ENCODE measurements at places on chromosomes 7 and 10. TPM values are rescaled to one million over a fixed set of nuclear protein-coding genes. Genes with fewer than 3 reads are reported as not detected.

TMEM130 gene
- total RNA-seq = 0.57 TPM

- no peak for DNase-seq
Measured at GRCh38 chr10:101545898-101546297, 42.2 kb downstream of the POLL start.

GRCh38 chr7:94602181-94602580 lies 53.8 kb downstream of the SGCE start:
- DNase-seq = no peak

DNA sequence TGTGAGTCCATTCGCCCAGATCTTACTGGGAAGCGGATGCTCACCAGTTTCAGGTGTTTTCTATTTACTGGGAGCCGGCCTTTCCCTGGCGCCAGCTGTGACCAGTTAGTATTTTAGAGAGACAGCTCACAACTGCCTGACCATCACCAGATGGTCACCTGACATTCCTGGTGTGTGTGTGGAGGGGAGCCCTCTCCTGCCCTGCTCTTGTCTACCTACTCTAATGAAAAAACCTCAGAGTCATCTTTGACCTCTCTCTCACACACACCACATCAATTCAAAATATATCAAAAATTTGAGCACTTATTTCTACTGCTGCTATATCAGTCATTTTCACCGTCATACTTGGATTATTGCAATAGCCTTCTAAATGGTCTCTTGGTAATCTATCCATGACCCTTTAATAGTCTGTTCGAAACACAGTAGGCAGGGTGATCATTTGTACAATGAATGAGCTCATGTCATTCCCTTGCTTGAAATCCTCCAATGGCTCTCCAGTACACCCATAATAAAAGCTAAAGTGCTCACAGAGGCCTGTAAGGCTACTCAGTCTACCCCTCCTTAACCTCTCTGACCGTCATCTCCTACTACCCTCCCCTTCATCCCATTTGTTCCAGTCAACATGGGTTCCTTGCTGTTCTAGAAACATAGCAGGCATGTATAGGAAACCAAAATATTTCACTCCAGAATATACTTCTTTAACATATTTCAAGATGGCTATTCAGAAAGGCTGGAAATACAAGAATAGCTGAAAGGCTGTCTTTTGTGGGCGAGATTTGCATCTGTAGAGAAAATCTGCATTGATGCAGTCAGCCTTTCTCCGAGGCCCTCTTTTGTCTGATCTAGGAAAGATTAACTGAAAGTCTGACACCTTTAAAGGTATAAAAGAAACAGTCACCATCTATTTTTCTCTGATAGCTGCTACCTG lies 17.5 kb upstream of the NT5C3A start:
- DNase-seq = no peak

GRCh38 chr7:38955892-38956291 lies 21.8 kb upstream of the POU6F2 start:
- no peak for DNase-seq

DNA sequence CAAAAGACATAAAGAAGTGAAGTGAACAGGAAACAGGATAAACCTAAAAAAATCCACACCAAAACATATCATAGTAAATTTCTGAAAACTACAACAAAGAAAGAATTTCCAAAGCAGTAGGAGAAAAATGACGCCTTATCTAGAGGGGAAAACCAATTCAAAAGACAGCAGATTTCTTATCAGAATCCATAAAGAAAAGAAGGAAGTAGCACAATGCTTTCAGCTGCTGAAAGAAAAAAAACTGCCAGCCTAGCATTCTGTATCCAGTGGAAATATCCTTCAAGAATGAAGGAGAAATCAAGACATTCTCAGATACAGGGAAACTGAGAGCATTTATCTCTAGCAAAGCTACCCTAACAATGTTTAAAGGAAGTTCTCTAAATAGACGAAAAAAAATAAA lies 37.8 kb downstream of the PDLIM1 start:
- DNase-seq = no peak

- DNase-seq = peak; percentile 69
Measured at GRCh38 chr10:99709480-99710229, 22.3 kb downstream of the COX15 start.

ZNF479 gene
- not detected for total RNA-seq

- DNase-seq = no peak
Measured at GRCh38 chr7:110918949-110919548, 171.9 kb upstream of the LRRN3 start.

GRCh38 chr7:77837275-77837674 lies 38.7 kb downstream of the PHTF2 start:
- no peak for DNase-seq

DNA sequence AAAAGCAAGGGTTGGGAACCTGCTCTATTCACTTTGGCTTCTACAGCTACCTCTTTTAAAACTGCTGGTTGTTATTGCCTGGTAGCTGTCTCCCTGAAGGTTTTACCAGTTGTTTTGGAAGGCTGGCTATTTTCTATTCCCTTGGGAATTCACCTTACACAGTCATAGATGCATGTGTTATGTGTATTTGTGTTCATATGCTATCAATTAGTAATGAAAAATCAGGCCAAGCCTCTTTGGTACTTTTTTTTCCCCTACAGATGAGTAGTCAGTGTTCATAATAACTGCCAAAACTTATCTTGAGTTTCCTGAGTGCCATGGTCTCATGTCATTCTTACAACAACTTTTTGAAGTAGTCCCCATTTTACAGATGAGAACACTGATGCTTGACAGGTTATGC lies 738.0 kb upstream of the GALNT17 start:
- DNase-seq = peak; percentile 14

NRG3 gene
- not detected for total RNA-seq

- no peak for DNase-seq
Measured at GRCh38 chr10:83680470-83680891, 458.8 kb upstream of the GHITM start.

- peak; percentile 53 for DNase-seq
Measured at GRCh38 chr7:128221929-128222403, 19.1 kb upstream of the LEP start.

DNA sequence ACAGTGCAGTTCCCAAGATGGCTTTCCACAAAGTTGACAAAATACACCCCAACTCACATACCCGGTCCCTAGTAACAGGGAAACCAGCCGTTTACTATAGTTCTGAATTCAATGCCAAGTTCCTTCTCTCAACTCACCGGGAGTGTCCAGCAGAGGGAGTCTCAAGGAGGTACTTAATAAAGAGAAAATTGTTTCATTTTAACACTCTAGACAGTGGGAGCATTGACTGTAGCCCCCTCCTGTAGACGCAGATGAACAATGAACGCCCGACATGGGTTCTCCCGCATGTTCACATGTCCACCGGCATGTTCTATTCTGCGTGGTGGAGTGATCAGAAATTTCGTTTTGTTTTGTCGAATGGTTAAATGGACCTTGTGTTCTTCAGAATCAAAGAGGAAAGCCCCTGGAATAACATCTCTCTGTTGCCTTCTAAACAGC lies 1.9 kb downstream of the HIPK2 start:
- peak; percentile 87 for DNase-seq

VSTM4 gene
- total RNA-seq = 4.7 TPM

DNA sequence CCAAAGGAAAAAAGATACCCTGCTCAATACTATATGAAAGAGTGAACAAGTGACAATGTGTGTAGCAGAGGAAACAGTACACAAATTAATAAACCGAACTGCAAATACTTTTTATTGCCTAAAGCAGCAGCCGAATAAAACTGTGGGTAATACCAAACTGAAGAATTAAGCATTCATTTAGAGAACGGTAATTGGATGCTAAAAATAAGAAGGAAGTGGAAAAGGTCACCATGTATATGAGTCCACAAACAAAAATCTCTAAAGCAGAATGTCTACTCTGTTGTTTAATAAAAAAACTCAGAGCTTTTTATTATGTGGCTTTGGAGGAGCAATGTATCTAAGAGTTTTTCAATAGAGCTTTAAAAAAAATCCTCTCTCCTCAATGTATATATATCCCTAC lies 87.9 kb downstream of the ETV1 start:
- DNase-seq = no peak

ADAM8 gene
- not detected for total RNA-seq

- peak; percentile 94 for DNase-seq
Measured at GRCh38 chr7:73715648-73716317, 3.7 kb downstream of the STX1A start.

TMEM229A gene
- 3.8 TPM for total RNA-seq

DNA sequence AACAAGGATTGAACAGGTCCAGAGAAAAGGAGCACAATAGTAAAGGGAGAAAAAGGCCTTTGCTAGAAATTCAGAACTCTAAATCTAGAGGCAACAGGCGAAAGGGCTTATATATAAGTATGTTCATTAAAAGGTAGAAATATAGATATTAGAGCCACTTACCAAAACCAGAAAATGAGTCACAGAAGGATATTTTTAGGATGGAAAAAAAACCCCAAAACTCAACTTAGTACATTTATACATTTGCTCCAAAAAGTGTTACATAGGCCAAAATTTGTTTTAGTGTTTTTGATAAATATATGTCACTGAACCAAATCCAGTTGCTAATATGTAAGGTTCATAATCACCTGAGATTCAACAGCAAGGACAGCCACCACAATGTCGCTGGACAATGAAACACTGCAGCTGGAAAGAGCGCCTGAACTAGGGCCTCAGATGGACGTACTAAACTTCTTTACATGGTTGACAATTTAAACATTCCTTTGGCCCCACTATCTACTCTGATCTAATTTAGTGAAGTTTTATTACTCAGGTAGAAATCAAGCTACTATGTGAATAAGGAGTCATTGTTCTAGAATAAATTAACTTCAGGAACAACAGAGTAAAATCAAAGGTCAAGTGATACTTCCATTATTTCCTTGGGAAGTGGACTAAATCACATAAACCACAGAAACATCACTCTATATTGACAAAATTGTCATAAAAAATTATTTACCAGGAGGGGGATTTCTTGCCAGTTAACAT lies 10.9 kb downstream of the FAM3C start:
- no peak for DNase-seq

DNA sequence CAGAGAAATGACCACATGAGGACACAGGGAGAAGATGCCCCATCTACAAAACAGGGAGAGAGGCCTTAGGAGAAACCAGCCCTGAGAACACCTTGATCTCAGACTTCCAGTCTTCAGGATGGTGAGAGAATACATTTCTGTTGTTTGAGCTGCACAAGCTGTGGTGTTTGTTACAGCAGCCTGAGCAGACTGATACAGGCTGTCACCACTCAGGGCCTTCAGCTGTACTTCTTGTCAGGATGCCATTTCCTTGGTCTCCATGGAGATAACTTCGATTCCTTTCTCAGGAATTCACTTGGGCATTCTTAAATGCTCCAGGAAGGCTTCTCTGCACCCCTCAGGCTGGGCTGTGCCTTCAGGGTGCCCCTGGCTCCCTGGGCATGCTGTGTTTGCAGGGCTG lies 85.7 kb upstream of the IGFBP3 start:
- DNase-seq = no peak

DNA sequence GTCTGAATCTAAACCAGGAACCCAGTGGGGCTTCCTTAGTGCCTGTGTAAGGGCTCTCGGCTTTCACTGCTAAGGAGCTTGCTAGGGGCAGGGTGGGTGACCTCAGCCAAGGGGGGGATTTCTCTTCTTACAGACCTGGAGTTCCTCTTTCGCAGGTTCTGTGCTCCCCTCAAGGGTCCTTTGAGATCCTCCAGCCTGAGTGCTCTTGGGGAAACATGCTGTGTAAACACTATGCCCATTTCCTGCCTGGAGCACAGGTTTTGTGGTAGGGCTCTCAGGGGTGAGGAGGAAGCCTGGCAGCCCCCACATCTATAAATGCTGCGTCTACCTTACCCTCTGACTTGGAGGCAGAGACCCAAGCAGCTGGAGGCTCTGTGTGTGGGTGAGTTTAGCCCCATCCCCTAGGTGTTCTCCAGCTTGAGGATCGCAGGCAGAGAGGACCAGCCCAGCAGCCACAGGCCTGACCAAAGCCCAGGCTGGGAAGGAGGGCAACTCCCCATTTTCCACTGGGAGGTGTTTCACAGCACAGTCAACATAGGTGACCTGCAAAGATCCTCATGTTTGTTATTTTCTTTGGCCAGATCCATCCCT lies at the start of gene SFTPA1:
Gene SFTPA1, plus strand, starts transcription at position 339 of the 591 bp plus-strand sequence. CDS start 887 bp downstream, outside the sequence.
- no peak for DNase-seq

COL1A2 gene
- total RNA-seq = 32,213 TPM

- no peak for DNase-seq
Measured at GRCh38 chr10:20644421-20644820, 252.7 kb downstream of the NEBL start.

- DNase-seq = peak; percentile 45
Measured at GRCh38 chr7:1742555-1743303, 72.7 kb downstream of the ELFN1 start.

DNA sequence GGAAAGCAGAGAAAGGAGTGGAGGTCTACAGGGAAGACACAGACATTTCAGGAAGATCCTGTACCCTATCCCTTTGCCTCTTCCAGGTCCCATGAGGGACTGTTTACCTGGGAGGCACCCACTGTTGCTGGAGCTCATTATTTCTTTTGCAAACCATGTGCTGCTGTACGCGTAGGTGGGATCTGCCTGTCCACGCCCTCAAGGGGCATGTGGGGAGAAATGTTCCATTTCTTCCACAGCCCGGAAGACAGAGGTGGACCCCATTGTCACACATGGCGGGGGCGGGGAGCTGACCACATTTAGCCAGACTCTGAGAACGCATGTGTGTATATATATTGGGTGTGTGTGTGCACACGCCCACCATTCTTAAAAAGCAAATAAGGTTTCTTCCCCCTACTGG lies 2.0 kb downstream of the PLXNA4 start:
- no peak for DNase-seq

SLC13A1 gene
- not detected for total RNA-seq

DNA sequence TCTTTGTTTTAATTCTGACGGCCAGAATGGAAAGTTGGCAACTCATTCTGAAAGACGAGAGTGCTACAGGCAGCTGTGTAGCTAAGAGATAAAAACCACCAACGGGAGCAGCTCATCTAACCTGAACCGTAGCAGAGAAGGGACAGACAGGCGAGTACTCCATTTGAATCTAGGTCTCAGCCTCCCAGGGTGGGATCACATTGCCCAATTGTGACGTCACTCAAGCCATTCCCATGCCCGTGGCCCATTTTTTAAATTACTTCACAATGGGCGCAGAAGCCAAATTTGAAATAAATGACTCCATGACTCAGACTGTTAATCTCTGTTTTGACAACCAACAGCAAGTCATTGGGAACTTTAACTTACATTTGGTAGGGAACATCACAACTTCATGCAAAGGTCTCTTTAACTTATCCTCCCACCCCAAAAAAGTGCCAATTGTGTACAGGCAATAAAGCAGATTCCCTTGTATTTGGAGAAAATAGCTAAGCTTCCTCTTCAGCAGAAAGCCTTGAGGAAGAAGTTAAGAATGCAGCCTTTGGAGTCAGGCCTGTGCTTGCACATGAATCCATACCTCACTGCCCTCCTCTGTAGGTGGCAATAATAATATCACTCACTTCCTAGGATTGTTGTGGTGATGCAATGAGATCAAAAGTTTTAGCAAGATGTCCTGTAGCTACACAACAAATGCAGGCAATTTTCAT lies 93.2 kb upstream of the KIF5B start:
- DNase-seq = peak; percentile 99

GNGT1 gene
- not detected for total RNA-seq

FRMD4A gene
- 32.1 TPM for total RNA-seq

MEST gene
- total RNA-seq = 63.0 TPM

- DNase-seq = no peak
Measured at GRCh38 chr10:16314259-16314658, 122.6 kb upstream of the PTER start.

- peak; percentile 49 for DNase-seq
Measured at GRCh38 chr7:36683111-36683510, 41.2 kb downstream of the AOAH start.

NUPR2 gene
- total RNA-seq = not detected

COL17A1 gene
- total RNA-seq = 2.3 TPM

GRCh38 chr10:15856328-15857015 lies 3.8 kb downstream of the MINDY3 start:
- DNase-seq = no peak

GRCh38 chr7:121026159-121026558 lies 37.6 kb downstream of the CPED1 start:
- DNase-seq = no peak
